NCI-H510A (cell line): ENCODE measurements at places on chromosomes 7 and 10.

DNA sequence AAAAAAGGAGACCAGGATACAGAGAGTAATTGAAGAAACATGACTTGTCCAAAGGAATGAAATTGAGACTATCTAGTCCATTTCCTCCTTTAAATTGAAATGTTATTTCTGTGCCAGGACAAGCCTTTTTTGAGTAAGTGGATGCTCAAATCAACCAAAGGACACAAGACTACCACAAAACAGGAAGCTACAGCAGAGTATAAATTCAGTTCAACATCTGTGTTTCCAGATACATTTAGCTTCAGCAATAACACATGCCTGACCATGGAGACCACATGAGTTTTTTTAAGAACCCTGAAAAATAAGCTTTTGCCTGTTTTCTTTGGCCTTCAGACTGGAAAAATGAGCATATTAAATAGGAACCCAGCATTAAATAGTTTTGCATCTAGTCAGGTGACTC, 707.5 kb downstream of the ZWINT start:
- no peak for DNase-seq

DNA sequence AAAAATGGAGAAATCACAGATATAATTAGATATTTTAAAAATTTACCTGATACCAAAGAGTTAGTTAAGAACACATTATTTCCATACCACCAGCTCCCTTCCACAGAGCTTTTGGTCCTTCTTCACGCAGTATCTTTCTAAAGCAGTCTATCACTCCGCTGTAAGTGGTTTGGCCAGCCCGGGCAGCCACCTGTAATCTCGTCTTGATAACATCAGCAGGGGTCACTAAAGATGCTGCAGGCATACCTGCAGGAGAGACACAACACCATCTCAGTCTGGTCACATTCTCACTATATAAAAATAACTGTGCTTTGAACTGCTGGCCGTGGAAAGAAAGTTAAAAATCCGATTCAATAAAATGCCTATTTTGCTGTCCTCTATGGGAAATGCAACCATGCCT, 200.1 kb downstream of the SLC25A13 start:
- no peak for DNase-seq

GRCh38 chr10:117540640-117541404, 1.7 kb upstream of the EMX2 start:
- no peak for DNase-seq

GRCh38 chr7:75856536-75856935, 22.3 kb upstream of the RHBDD2 start:
- no peak for DNase-seq

DNA sequence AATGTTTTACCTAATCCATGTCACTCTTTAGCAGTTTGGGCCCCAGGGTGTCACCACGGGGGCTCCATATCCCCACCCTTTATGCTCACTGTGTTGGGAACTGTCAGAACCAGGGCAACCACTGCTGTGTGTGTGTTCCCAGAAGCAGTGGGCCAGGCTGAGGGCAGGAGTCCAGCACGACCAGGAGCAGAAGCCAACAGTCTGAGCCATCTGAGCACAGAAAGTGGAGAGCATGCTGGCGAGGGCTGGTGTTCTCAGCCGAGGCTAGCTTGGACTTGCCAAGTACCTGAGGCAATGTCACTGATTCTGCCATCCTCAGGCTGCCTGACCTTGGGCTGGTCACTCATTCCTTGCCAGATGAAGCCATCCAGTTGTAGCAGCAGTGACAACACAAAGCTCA, 285.0 kb downstream of the BMPER start:
- no peak for DNase-seq

GRCh38 chr10:6065835-6066234, 3.7 kb upstream of the IL2RA start:
- DNase-seq, result no peak
